ENCODE measurements at places on chromosomes 16 and 17.

DNA sequence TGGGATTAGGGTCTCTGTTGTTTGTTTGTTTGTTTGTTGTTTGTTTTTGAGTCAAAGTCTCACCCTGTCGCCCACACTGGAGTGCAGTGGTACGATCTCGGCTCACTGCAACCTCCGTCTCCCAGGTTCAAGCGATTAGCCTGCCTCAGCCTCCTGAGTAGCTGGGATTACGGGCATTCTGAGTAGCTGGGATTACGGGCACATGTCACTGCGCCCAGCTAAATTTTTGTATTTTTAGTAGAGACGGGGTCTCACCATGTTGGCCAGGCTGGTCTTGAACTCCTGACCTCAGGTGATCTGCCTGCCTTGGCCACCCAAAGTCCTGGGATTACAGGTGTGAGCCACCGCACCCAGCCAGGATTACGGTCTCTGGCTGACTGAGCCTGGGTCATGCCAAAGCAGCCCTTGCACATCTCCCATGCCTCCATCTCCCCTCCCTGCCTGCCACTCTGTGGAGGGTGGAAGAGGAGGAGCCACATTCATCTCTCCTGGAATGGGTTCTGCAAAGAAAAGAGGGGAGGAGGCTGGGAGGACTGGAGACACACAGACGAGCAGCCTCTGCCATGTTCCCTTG lies 59.2 kb downstream of the BEAN1 start:
- DNase-seq = no peak

- DNase-seq = no peak
Observed at GRCh38 chr16:64952177-64952576, 169.7 kb downstream of the CDH11 start.

DNA sequence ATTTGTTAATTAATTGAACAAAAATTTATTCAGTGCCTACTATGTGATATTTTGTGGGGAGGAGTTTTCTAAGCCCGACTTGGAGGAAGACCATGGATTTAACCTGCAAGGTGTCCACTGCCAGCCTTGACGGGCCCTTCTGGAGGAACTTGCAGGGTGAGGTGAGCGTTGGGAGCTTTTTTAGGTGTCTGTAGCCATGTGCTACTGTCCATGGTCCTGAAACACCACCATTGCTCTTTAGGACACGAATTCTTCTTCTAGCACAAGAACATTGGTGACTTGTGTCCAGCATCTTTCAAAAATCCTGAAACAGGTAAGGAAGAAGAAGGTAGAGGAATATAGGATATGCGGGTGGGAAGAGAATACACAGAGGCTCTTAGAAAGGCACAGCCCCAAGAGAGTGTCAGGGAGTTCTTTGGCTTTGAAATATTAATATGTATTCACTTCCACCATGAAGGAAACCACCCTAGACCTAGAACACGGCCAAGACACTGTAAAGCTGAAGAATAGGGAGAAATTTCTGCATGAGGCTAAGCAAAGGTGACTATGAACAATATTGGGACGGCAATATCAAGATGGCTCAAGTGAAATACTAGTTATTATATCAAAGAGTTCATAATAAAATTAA lies 27.9 kb upstream of the OR4D1 start:
- peak; percentile 66 for DNase-seq

GRCh38 chr17:70268383-70268782 lies 99.1 kb downstream of the KCNJ2 start:
- DNase-seq = no peak

GRCh38 chr16:85752511-85753420 lies 1.9 kb upstream of the C16orf74 start:
- no peak for DNase-seq
